ENCODE measurements at places on chromosomes 12 and 14.
A peak's percentile ranks its signal among the peaks of the same experiment; 100 is the strongest.

GRCh38 chr14:63901434-63902085 is 48.8 kb downstream of the SYNE2 start:
- no peak for DNase-seq

- DNase-seq, result no peak
Measured at GRCh38 chr12:109531411-109531810, 41.9 kb downstream of the MMAB start.

DNA sequence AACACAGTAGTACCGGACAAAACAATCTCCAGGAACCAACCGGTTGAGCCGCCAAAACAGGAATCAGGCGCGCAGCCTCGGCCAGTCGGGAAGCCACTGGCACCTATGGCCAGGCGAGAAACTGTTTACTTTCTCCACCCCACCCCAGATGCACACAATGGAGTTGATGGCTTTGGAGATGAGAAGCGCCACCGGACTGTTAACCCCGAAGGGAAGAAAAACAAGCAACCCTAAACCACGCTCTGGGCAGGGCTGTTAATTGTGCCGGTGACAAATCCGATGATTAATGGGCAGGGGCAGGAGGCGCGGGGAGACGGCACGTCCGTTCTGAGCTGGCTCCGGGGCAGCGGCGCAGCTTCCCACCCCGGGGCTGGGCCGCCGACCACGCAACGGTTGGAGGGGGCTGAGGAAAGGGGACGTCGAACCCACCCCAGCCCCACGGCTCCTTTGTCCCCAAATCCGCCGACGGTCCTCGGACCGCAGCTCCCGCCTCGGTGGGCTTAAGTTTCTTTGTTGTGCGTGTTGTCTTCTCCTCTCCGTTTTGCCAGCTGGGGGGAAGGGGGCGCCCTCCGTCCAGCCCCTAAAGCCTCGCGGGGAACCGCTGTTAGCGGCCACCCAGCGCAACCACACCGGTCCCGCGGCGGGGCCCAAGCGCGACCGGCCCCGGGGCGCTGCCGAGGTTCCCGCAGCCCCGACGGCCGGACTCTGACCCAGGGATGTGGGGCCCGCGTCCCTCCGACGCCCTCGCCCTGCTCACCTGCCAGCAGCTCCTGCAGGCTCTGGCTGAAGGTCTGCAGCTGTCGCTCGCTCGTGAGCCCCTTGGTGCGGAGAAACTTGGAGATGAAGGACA is 790 bp downstream of the BTG1 start:
- DNase-seq, result peak; percentile 17

- no peak for DNase-seq
Measured at GRCh38 chr12:62841846-62842245, 93.1 kb downstream of the PPM1H start.

DNA sequence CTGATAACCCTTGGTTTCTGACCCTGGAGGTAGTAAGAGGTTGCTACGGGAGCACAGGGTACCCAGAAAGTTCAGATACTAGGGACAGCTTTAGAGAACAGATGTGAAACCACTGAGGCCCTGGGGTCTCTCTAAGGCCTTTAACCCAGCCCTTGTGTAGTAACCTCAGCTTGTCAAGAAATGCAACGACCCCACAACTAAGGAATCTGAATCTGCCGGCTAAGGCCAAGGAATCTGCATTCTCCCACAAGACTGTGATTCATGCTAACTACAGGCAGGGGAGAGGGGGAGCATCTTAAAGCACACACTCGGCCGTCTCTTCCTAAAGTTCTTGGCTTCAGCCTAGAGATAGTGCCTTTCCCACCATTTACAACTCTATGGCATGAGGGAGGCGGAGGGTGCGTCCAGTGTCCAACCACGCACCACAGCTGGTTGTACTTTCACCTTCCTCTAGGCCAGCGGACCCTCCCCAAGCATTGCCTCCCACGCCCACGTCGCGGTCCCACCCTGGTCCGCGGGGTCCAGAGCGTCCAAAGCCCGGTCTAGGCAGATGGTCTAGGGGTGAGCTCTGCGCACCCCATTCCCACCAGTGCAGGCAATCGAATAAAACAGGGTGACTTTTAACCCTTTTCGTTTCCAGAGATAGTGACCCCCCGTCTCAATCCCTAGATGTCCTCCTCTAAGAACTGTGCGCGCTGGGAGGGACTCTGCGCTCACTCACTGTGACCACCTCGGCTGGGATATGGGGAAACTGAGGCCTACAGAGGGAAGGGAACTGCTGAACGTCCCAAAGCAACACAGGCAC is 735 bp upstream of the VASH1 start:
- DNase-seq, result no peak

- no peak for DNase-seq
Measured at GRCh38 chr12:106058256-106059182, 80.2 kb downstream of the NUAK1 start.

DNA sequence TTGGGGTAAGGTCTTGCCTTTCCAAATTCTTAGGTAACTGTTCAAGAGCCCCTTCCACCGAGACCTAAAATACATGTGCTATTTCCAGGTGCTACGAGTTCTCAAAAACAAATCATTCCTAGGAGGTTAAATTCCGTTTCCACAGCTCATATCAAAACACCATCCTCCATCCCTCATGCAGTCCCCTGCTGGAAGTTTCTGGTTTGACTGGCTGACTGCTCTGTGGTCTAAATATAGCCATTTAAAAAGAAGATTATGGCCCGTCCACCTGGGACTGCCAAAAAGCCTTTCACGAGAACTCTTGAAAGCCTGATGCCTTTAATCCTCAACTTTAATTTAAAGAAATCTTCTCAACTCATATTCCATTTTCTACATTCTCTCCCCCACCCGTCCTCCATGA is 201.5 kb upstream of the MYL2 start:
- no peak for DNase-seq
